ENCODE measurements at places on chromosomes 2 and 18.

DNA sequence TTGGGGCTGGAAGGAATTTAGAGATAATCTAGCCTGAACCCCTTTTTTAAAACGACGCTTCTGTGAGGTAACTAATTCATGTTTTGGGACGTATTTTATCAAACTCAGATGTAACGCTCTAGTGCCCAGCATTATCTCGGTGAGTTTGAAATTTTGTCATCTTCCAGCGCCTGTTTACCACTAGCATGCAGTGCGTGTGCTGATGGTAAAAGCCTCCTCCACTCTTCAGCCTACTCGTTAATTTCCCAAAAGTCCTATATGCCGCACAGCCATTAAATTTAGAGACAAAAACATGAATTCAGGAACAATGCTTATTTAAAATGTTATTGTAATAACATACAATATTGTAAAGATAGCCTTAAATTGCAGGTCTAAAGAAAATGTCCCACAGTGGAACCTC, 2.8 kb downstream of the ZCCHC2 start:
- DNase-seq = no peak

- no peak for DNase-seq
Measured at GRCh38 chr18:28725876-28726275, 548.9 kb upstream of the CDH2 start.

DNA sequence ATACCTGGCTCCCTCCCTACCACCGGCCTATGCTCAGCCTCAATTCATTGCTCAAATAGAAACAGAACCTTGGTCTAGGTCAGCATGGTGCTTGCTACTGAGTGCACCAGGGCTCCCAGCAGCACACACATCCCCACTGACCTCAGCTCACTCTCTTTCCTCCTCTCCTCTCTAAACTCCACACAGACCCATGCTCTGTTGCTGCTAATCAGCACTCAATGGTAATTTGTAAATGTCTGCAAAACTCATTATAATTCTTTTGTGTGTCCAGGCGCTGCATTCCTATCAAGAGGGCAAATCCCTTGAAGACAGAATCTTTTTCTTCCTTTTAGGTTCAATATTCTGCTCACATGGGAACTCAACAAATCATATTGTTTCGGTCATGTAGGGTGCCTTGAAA, 382.2 kb downstream of the CLIP4 start:
- DNase-seq = no peak

GRCh38 chr2:68709421-68709911, 25.1 kb upstream of the ARHGAP25 start:
- DNase-seq = peak; percentile 48

DNA sequence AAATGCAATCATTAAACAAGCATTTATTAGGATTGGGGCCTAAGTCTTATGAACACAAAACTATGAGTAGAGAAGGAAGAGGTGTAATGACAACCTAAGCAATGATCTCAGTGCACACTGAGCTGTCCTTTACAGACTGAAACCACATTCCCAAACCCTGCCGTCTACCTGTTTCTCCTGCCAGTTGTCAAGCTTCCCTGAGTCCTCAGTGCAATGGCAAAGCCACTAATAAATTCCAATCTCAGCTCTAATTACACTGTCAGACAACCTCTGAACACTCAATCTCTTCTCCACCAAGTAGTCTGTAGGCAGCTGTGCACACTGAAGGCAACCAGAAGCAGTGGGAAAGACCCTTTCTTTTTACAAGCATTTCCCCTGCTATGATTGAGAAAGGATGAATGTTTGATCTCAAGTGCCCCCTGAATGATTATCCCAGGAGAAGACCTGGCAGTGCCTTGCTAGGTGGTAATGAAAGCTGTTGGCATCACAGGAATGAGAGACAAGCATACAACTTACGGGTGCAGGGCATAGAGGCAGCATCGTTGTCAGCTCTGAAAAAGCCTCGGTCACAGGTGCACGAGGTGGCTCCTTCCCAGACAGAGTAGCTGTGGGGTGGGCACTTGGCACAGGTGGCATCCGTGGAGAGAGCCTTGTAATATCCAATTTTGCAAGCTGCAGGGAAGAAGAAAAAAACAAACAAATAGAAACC, 71.4 kb downstream of the EPHA4 start:
- no peak for DNase-seq
